ENCODE measurements at places on chromosomes 1 and 21.

DNA sequence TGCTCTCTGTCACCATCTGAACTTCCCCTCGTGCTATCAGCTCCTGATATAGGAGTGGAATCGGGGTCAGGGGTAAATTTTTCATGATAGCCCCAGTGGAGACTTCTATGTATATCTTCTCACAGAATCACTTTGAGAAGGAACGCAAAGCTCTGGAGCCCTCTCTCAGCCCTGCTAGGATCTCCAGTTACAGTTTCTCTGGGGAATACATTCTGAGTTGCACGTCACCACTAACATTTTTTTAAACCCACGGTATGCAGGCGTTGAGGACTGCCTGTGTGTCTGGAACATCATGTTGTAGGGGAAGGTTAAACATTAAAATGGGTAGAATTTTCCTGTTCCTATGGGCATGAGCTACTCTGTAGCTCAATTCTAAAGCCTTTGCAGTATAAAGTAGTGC, 116.4 kb upstream of the FAM78B start:
- no peak for DNase-seq

DNA sequence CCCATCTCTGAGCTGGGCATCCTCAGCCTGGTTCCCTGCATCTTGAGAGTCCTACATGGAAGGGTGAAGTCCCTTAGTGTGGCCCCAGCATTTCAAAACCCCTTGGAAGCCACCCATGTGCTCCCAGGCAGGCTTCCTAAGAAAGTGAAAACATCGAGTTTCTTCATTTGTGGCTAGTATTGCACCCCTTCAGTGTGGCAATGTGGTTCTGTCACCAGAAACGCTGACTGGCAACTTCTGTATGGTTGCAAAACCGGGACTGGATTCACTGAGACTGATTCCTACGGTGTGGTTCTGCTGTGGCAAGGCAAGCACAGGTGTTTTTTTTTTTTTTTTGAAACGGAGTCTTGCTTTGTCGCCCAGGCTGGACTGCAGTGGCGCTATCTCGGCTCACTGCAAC, 9.0 kb upstream of the IFNGR2 start:
- DNase-seq, result no peak

DNA sequence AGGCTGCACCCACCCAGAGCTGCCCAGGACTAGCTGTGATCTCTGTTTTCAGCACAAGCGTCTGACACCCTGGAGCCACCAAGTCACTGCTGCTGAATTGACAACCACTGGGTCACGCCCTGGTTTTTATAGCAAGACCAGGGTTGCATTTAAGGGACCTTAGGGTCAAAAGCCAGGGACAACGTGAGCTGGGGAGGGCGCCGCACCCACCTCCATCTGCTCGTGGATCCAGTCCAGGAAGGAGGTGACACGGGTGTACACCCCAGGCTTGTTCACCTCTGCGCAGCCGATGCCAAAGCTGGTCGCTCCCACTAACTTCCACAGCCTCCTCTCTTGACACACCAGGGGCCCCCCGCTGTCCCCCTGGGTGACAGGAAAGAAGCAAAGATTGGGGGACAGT, 9.2 kb upstream of the TFF1 start:
- no peak for DNase-seq

- no peak for DNase-seq
Observed at GRCh38 chr1:192522673-192523072, 52.9 kb upstream of the RGS1 start.

GRCh38 chr1:239735111-239735510, 348.7 kb downstream of the CHRM3 start:
- no peak for DNase-seq

DNA sequence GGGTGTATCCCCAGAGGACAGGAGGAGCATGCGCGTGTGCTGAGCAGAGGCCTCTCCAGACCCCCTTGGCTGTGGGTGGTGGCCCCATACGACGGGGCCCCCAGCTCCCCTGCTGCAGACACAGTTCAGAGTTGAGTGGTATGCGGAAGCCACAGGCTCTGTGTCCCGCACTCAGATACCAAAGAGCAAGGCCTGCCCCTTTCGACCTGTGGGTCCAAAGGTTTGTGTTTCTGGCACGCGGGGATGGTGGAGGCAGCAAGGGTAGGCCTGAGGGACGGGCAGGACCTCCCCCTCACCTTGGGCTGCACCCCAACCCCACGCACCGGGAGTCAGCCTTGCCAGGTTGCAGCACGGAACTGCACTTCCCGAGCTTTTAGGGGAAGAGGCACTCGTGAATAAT, at the start of gene KCNAB2:
Gene KCNAB2, plus strand, starts transcription at position 328 of the 400 bp plus-strand sequence. CDS start 5,649 bp downstream, outside the sequence.
- DNase-seq, result no peak

DNA sequence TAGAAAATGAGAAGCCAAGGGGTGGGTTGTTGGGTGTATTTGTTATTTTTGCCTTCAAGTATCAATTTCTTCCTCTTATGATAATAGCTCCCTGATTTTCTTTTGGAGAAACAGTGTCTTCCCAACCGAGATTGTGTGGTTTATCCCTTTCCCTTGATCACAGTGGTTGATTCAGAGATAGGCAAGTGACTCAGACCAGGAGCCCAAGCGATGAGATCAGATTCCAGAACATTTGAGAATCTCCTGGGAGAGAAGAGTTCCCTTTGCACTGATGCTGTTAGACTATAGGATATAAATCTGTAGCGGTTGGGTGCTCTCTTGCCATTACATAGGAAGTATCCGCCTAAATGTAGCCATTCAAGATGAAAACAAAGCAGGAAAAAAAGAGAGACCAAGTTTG, 90.1 kb upstream of the WDR26 start:
- peak; percentile 93 for DNase-seq

DNA sequence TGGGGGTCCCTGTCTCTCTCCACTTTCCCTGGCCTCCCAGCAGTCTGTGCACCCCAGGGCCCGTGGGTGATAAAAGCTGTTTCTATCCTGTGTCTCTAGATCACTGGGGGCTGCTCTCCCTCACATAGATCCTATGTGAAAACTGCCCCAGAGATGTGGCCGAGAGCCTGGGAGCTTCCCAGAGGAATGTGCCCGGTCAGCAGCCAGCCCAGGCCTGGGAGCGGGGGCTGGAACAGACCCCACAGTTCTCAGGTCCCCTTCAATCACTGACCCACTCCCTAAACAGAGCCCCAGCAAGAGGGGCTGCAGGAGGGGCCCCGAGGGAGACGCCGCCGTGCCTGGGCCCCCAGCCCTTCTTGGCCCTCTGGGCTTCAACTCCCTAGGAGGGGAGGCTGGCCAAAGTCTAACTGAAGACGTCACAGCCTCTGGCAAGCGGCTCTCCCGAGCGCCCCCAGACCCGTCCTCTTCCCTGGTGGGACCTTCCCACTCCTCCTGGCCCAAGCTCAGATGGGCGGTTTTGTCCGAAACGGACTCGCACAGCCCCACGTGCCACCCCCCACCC, 403 bp downstream of the MXRA8 start:
- DNase-seq, result no peak

- no peak for DNase-seq
Observed at GRCh38 chr1:61580417-61580816, 144.5 kb downstream of the TM2D1 start.

DNA sequence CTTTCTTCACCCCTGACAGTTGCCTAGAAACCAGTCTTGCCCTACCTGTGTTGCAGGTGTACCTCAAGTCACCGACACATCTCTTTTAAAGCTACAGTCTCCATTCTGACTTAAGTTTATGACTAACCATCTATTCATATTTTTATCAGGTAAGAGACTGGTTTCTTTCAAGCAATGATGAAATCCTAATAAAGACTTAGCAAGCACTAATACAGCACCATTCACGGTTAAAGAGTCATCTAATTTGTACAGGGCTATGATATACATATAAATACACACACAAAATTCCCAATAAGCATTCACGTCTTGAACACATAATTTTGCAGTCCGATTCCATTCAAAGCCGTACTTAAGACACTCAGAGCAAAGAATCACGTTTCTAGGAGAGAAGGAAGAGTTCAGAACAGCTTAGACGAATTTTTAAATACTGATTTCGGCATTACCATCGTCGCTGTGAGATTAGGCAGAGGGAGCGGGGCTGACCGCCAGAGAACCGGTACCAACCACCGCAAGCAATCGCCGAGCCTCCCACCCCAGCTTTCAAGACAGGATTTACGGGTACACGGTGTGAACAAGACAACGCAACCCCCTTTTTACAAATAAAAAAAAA, 943 bp downstream of the ERRFI1 start:
- DNase-seq, result no peak

- no peak for DNase-seq
Observed at GRCh38 chr1:199204231-199204630, 565.4 kb downstream of the PTPRC start.

DNA sequence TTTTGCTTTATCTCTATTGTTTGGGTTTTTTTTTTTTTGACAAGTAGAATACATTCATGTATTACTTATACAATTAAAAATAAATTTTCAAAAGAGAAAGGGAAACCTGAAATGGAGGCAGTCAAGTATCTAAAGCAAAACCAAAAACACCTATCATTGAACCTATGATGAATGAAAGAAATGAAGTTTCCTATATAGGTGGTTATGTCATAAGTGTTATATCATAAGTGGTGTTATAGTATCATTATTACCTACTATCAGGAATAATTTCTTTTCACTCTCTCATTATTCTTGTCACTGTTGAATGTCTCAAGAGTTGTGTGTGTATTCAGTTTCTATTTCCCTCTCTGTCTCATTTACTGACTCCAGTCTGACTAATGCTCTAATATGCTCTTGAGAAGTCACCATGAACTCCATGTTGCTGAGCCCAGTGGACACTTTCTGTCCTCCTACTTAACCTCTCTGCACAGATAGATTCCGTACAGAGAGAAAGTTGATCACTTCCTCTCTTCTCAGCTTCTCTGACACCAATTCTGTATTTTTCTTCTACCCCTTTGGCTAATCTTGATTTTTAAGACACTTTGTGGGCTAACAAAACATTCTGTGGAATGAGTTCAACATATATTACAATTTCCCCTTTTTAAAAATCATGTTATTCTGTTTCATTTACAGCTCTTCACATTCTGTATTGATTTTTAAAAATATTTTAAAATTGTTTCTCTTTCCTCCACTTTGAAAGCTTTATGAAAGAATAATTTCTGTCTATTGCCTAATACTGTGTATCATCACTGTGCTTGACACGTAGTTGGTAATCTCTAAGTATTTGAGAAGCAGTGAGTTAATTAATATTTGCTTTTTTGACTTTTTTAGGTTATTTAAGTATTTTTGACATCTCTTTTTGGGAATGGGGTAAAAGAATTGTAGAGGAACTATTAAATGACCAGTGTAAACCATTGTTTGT, 50.1 kb downstream of the RASAL2 start:
- DNase-seq, result no peak

- no peak for DNase-seq
Observed at GRCh38 chr1:212212906-212213305, 72.3 kb upstream of the PPP2R5A start.

GRCh38 chr1:202697038-202697437, 13.2 kb downstream of the SYT2 start:
- DNase-seq, result no peak

GRCh38 chr1:70635868-70636267, 224.8 kb downstream of the CTH start:
- DNase-seq, result no peak

- DNase-seq, result no peak
Observed at GRCh38 chr1:162197615-162198421, 128.3 kb downstream of the NOS1AP start.

DNA sequence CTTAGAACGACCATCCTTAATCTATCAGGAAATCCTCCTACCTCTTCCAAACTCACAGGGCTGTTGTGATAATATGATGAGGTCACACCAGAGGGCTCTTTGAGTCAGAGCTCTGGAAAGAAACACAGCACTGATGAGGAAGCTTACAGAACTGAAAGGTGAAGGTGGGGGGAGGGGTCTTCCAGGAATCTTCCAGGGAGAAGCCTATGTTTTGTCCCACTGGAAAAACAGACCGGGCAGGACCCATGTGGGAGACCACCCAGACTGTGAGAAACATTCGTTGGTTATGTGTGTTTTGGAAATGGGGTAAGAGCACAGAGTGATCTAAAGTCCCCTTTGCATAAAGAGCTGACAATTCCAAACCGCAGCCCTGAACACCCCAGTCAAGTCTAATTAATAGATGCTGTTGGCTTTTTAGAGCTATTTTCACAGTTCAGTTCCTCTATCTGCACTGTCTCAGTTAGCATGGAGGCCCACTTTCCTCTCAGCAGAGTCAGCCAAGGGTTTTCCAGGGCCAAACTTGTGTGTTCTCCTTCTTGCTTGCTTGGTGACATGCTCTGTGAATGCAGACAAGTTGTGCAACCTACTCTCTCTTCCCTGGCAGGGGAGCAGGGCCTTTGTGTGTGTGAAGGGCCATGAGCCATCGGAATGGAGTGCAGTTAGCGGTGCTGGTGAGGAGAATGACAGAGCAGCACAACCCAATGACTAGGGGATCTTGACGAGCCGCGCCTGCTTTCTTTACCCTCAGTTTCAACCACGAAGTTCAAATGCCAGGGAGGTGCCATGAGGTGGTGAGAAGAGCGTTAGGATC, 12.3 kb downstream of the PHLDA3 start:
- DNase-seq, result peak; percentile 95

GRCh38 chr21:26394341-26394740, 178.7 kb downstream of the CYYR1 start:
- DNase-seq, result no peak
